Effector CD8-positive, alpha-beta T cell (primary cell): ENCODE measurements at places on chromosomes 12 and 14.

GRCh38 chr14:51342226-51342625 is 102.2 kb downstream of the TMX1 start:
- DNase-seq: no peak

- no peak for DNase-seq
Observed at GRCh38 chr12:80939231-80939950, 1.7 kb upstream of the LIN7A start.

GRCh38 chr14:77421201-77421600 is 2.1 kb downstream of the NOXRED1 start:
- no peak for DNase-seq

DNA sequence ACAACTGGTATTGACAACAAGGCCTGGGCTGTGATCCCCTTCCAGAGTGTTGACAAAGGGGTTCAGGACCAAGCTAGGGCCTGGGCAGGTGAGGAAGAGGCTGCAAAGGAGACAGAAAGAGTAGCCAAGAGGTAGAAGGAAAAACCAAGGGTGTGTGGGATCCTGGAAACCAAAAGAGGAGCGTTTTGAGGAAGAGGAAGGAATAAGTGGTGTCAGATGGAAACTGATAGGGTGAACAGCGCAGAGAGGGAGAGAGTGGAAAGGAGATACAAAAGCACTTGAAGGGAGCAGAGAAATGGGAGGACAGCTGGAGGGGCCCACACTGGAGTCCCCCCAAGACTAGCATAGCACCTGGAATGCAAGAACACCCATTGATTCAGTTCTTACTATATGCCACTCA is 8.3 kb upstream of the HVCN1 start:
- DNase-seq: no peak

DNA sequence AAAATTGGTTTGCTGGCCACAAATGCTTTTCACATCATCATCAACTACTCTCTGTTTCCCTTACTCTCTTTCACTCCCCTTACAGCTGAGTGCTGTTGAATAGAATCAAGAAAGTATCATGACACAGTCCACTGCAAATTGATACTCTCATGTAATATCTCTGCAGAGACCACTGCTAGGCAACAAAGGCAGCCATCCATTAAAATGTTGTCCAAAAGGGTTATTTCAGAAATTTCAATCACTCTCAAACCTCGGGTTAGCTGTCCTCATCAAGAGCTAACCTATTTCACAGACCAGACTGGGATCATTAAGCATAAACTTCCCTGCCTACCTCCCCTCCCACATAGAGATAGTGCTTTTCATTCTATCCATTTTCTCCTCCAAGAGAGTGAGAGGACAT is 186.7 kb downstream of the PLCZ1 start:
- no peak for DNase-seq

GRCh38 chr12:124191024-124191359 is 103.9 kb upstream of the RFLNA start:
- DNase-seq: no peak

DNA sequence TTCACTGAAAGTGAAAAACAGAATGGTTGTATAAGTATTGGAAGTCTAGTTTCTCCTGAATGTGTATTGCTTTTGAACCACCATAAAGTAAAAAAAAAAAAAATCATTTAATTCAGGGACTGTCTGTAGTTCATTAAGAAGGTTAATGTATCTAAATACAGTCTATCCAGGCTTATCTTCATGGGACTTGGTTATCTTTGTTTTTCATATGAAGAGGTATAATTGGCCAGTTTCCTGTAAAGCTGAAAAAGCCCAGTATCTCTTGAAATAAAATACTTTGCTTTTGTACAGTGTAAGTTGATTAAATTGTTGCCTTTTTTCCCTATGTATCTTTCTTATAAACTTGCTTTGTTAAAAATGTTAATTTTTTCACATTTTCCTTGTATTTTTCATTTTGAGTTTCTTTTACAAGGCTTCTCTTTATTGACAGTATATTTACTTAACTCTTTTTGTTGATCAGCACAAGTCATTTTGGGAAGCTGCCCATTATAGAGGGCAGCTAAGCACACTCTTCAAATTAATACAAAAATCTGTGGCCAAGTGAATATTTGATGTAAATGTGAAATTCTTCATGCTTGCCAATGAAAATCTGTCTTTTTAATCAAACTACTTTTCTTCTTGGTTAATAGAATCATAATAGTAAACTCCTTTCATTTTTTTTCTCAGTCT is 156.0 kb downstream of the TMTC3 start:
- no peak for DNase-seq

DNA sequence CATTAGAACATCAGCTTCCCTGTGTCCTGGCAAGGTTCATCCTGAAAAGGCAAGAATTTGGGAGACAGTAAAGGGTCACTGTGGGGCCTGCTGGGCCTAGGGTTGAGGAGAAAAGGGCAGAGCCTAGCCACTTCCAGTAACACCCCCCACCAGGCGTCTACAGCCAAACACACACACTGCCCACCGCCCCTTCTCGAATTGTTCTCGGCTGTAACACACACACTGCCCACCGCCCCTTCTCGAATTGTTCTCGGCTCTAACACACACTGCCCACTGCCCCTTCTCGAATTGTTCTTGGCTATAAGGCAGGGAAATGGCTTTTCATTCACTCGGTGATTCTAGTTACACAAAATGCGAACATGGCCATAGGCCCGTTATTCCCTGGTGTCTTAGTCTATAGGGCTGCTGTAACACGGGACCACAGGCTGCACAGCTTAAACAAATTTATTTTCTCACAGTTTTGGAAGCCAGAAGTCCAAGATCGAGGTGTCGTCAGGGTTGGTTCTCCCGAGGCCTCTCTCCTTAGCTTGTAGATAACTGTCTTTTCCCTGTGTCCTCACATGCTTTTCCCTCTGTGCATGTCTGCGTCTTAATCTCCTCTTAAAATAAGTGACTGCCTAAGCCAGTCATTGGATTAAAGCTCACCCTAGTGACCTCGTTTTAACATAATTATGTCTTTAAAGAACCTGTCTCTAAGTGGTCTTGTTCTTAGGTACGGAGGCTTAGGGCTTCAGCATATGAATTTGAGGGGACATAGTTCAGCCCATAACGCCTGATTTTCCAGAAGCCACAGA is 171.0 kb downstream of the ADGRD1 start:
- DNase-seq: no peak

GRCh38 chr14:100340423-100340813 is 17.3 kb downstream of the SLC25A47 start:
- DNase-seq: no peak

DNA sequence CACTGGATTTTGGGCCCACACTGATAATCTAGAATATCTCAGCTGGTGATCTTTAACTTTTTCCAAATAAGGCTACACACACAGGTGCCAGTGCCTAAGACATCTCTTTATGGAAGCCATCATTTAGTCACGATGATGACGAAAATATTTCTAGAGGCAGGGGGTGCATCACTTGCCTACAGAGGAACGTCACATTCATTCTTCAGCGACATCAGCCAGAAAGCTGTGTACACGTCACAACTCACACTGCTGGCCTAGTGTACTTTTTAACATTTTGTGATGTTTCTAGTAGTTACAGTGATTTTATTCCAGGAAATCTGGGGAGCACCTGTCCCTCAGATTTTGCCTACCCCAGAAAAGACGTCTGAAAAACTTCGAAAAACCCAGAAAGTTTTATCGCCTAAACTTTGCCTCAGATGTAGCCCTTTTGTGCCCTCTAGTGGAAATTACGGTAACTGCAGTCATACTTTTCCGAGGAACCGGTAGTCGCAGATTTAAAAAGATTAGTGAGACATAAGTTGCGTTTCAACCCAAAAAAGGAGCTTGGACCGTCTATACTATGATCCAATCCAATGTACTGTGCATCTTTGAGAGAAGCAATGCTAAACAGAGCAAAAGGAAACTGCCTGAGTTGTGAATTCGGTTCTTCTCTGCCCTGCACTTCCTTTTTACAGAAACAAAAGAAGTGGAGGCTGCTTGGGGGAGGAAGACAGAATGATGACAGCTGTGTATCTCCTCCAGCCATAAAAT is 64.3 kb upstream of the STON2 start:
- peak; percentile 22 for DNase-seq

GRCh38 chr14:70525691-70526090 is 9.1 kb downstream of the ADAM20 start:
- DNase-seq: no peak

DNA sequence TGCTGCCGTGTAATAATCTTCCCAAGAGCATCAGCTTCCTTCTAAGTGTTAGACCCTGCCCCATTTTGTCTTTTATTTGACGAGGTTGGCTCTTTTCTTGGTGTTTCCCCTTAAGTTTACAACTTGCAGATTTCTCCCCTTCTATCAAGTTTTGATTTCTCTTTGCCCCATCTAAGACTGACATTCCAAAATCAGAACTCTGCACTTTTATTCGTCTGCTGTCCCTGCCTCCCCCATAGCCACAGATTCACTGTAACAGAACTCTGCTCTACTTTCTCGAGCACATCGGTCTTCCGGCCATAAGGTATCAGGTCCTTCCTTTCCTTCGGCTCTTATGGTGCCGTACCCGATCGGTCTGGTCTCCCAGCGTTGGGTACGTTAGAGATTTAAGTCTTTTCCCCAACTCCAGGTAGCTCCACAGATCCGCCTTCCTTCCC is 563 bp downstream of the DCP1B start:
- no peak for DNase-seq

- DNase-seq: no peak
Observed at GRCh38 chr14:103427485-103428443, 42.5 kb downstream of the MARK3 start.

DNA sequence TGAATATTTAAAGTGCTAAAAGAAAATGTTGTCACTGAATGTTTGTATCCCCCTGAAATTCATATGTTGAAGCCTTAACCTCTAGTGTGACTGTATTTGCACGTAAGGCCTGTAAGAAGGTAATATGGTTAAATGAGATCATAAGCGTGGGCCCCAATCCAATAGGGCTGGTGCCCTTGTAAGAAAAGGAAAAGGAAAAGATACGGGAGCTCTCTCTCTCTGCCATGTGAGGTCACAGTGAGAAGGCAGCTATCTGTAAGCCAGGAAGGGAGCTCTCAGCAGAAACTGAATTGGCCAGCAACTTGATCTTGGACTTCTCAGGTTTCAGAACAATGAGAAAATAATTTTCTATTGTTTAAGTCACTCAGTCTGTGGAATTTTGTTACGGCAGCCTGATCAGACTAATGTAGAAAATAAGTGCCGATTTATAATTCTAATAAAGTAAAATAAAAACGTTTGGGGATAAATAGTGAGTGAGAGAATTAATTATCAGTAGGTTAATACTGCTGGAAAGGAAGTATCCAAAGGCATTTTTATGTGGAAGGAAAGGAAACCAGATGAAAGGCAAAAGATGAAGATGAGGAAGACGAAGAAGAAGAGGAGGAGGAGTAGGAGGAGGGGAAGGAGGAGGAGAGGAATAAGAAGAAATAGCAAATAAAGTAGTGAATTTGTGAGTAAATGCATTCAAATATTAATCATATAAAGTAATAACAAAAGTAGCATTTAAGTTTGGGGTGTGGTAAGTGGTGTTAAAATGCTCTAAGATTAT is 188.5 kb upstream of the KRR1 start:
- DNase-seq: no peak

DNA sequence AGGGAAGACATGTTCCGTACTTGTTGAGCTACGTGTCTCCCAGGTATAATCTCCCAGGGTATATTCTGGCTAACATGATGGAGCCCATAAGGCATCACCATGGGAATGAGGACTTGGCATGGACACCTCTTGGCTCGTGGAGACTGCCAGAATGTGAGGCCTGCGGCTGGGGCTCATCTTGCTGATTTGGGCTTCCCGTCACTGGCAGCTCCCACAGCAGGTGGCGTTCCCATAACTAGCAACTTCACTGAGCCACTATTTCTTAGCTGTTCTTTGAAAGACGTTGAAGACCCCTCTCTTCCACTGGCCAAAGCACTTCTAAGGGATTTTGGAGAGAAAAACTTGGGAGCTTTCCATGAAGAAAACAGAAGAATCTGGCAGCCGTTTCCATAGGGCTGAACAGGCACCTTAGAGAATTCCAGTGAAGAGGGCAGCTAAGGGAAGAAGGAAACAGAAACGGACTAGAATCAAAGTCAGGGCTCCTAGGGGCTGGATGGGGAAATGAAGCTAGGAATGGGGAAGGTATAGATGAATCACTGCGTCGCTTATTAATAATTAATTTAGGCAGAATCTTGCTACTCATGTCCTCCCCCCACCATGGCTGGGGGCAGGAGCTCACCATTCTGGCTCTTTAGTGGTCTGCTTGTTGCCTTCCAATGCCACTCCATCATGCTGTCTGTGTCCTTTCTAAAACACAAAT is 39.7 kb upstream of the FOS start:
- DNase-seq: no peak

GRCh38 chr12:103586791-103587370 is at the start of gene STAB2:
Gene STAB2, plus strand, starts transcription at chr12:103587273. Its CDS starts 204 bp downstream, at chr12:103587477.
- no peak for DNase-seq

- DNase-seq: no peak
Observed at GRCh38 chr14:54140551-54140950, 183.9 kb upstream of the BMP4 start.

GRCh38 chr12:69502345-69503081 is 32.3 kb downstream of the FRS2 start:
- DNase-seq: no peak

GRCh38 chr12:44847888-44848702 is 28.0 kb downstream of the NELL2 start:
- peak; percentile 48 for DNase-seq

GRCh38 chr14:106599209-106599608 is 1072.8 kb downstream of the TMEM121 start:
- DNase-seq: no peak

- no peak for DNase-seq
Observed at GRCh38 chr12:750366-751191, 1.8 kb upstream of the WNK1 start.

- DNase-seq: no peak
Observed at GRCh38 chr12:47881826-47882427, 22.9 kb downstream of the VDR start.

- DNase-seq: no peak
Observed at GRCh38 chr12:26845057-26845666, 12.2 kb upstream of the ITPR2 start.

DNA sequence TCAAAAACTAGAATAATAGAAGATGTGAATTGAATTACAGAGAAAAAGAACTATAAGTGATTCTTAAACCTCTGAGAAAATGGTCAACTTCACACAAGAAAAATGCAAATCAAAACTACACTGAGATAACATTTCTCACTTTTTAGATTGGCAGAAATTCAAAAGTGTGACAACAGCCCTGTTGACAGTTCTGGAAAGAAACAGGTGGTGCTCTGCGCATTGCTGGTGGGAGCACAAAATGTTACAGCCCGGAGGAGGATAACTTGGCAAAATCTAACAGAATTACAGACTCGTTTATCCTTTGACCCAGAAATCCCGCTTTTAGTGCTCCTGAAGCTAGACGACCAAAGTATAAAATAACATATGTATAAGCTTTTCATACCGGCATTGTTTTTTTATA is 222.5 kb upstream of the CNTN1 start:
- DNase-seq: no peak

GRCh38 chr14:34043627-34044372 is 92.9 kb upstream of the EGLN3 start:
- DNase-seq: no peak

GRCh38 chr14:61700104-61700886 is 5.0 kb downstream of the HIF1A start:
- no peak for DNase-seq
